CD4-positive, alpha-beta T cell treated with Interferon gamma for 1 hour (primary cell): ENCODE measurements at places on chromosomes 12 and 14.
A peak's percentile ranks its signal among the peaks of the same experiment; 100 is the strongest.

DNA sequence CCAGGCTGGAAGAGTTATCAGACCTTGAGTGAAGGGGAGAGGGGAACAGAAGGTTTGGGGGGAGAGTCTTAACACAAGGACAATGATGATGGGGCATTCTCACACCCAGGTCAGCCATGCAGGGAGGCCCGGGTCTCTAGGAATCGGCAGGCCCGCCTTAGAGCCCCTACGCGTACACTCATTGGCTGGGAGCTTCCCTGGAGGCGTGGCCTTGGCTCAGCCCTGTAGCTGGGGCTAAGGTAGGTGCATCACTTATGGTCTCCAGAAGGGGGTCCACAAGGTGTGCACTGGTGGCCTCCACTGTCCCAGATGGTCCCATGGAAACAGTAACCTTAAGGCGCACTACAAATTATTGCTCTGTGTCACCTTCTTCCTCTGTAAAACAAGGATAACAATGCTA lies 660.1 kb downstream of the MED13L start:
- no peak for DNase-seq

DNA sequence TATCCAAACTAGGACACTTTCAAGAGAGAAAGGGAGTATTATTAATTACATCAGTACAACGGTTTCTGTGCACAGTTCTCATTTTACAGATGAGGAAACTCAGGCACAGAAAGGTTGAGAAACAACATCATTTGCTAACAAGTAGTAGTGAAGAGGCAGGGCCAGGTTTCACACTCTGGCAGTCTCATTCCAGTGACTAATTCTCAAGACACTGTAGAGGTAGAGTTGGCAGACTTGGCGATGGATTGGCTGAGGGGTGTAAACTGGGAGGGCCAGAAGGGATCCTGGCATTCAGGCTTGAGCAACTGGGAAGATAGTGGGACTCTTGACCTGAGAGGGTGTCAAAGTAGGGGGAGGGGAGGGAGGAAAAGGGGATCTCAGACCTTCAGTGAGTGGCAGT lies 73.8 kb upstream of the BDKRB2 start:
- DNase-seq, result no peak

DNA sequence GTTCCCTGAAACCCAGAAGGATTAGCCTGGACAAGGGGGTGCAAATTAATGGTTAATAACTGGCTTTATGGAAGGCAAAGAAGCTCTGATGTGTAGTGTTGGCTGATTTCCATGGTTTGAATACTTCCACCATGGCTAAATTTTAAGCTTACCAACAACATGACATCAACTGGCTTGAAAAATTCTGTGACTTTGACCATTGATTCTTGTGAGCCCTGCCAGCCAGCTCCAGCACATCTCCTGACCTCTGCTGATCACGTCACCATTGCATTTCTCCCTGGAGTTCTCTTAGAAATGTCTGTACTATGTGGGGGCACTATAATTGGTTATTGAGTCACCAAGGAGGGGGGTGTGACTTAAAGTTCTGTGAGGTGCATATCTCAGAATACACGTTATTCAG lies 171.2 kb downstream of the MYRFL start:
- no peak for DNase-seq

- DNase-seq, result no peak
Observed at GRCh38 chr12:52338241-52338960, 17.2 kb upstream of the KRT83 start.

DNA sequence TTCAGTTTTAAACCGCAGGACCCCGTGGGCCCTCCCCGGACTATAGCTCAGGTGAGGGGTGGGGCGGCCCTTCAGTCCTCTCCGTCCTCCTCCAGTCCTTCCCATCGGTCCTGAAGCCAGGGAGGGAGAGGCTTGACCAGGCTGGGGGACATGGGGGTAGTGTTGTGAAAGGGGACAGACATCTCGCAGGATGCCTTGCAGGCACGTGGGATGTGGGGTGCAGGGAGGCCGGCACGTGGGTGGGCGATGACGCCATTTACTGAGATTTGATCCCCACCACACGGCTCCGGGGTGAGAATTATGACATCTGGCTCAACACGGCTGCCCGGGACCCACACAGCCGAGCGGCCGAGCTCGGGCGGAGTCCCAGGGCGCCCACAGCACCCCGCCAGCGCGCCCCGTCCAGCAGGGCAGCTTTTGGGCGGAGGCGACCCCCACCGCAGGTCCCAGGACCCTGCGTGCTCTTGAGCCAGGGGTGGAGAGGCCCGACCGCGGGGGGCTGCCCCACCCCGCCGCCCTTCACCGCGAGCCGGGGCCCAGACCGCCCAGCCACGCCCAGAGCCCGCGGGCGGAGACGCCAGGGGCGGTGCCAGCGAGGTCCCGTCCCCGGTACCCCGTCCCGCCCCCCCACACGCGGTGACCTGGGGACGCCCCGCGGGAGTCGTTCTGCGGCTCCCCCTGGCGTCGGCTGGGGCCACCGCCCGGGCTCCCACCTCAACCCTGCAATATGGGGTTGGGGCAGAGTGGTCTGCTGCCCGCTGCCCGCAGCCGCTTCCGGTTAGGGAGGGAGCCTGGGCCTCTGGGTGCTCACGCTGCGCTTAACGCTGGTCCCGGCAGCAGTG lies 3.3 kb upstream of the EXOC3L4 start:
- DNase-seq, result peak; percentile 77

- no peak for DNase-seq
Observed at GRCh38 chr12:108806346-108806745, 51.0 kb downstream of the SSH1 start.

DNA sequence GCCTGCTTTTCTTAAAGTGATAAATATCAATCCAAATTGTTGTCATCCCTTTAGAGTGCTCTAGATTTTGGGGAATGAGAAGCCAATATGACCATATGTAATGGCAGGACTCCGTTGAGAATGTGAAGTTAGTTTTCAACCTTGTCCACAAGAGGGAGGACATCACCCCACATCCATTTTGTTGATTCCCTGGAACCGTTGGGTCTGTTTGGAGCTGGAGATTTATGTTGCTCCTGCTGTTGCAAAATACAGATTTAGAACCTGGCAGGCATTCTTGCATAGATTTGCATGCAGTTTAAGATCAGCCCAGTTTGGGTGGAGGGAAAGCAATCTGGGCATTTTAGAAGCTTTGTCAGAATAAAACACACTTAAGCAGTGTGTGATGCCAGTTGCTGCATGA lies 620.1 kb downstream of the NRXN3 start:
- DNase-seq, result no peak

DNA sequence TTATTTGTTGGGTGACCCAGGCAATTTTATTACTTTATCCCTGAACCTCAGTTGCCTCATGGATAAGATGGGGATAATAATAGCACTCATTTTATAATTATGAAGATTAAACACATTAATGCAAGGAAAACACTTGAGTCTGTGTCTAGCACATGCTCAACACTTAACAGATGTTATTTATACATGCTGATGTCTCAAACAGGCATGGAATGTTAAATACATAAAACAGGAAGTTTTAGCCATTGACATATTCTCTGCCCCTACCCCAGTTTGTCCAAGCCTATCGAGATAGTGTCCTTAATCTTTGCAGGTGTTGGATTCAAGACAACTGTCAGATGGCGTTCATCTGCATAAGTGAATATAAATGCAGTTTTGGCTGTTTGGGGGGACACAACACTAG lies 109.8 kb downstream of the SCAF11 start:
- no peak for DNase-seq

DNA sequence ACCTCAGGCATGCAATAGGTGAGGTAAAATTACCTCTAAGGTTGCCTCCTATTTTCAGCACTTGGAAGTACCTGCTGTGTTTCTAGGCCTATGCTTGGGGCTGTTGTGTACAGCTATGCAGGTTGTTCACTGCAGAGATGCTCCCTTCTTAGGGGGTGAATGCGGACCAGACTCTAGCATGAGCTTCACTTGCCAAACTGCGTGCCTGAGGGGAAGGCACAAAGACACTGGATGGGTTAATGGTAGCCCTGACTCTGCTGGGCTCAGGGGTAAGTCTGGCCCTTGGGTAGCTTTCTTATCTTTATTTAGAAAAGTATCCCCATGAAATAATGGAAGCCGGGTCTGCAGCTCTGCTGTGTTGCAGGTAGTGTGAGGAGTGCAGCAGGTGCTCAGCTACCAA lies 35.7 kb downstream of the B4GALNT3 start:
- no peak for DNase-seq

GRCh38 chr14:73723797-73724661 lies 9.8 kb upstream of the PNMA1 start:
- DNase-seq, result no peak

- no peak for DNase-seq
Observed at GRCh38 chr14:36306836-36307235, 13.6 kb downstream of the MBIP start.

GRCh38 chr12:108832208-108832607 lies 25.2 kb downstream of the SSH1 start:
- DNase-seq, result no peak

- DNase-seq, result no peak
Observed at GRCh38 chr12:109871668-109872314, 8.6 kb downstream of the GLTP start.

GRCh38 chr14:73714656-73715081 lies 485 bp upstream of the PNMA1 start:
- no peak for DNase-seq

GRCh38 chr14:36055681-36056225 lies 120.8 kb downstream of the PTCSC3 start:
- no peak for DNase-seq

GRCh38 chr14:93025055-93025454 lies 90.7 kb downstream of the ITPK1 start:
- DNase-seq, result no peak

- DNase-seq, result peak; percentile 22
Observed at GRCh38 chr14:76352639-76353281, 23.2 kb upstream of the ESRRB start.
